ENCODE measurements at places on chromosomes 3 and 15.

DNA sequence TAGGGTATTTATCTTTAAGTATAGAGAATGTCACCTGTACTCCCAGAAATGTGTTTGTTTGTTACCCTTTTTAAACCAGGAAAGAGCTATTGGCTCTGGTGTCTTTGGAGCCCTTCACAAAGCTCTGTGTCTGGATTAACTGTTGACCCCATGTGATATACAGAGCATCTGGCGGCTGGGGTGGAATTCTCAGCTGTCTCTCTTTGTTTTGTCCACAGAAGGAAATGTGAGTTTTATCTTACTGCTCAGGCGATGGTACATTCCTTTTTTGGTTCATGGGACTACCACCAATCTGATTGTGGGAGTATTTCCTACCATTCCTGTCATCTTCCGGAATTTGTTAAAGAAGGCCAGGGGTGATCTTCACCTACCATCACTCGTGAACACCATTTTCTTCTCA, 120.3 kb downstream of the AKAP13 start:
- DNase-seq, result no peak

- DNase-seq, result no peak
Measured at GRCh38 chr15:89199746-89200145, 21.6 kb downstream of the RLBP1 start.

DNA sequence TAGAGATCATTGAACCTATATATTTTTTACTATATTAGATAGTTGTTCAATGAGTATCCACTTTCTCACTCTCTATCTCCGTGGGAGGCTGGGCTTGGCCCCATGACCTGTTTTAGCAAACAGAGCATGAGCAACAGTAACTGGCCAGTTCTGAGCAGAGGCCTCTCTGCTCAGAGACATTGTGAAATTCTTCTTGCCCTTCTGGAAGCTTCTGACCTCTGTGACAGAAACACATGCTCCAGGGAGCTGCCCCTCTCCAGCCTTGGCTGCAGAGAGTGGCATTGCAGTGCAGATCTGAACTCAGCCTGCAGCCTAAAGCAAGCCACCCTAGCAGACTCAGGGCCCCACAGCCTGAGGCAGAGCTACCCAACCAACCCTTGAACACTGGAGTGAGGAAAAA, 20.5 kb downstream of the FAM240A start:
- DNase-seq, result no peak

DNA sequence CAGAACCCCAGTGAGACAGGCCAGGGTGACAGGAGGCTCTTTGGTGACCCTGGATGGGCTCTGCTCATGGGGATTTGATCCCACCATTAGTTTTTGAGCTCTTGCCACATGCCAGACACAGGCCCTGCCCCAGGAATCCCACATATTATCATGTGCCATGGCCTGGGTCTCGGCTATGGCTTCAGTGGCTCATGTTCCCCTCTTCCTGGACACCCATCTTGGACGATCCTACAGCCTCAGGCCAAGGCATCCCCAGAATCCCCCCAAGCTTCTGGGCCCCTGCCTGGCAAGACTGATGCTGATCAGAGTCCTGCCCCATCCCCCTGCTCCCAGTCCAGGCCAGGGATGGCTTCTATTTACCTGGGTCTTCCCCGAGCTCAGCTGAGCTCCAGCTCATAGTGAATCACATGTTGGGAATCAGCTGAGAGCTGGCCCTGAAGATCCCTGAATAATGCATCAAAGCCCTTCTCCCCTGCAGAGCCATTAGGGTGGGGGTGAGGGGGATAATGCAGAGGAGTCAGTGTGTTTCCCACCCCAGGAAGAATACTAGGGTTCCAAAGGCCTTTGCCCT, 50.9 kb upstream of the CHRNB4 start:
- no peak for DNase-seq

DNA sequence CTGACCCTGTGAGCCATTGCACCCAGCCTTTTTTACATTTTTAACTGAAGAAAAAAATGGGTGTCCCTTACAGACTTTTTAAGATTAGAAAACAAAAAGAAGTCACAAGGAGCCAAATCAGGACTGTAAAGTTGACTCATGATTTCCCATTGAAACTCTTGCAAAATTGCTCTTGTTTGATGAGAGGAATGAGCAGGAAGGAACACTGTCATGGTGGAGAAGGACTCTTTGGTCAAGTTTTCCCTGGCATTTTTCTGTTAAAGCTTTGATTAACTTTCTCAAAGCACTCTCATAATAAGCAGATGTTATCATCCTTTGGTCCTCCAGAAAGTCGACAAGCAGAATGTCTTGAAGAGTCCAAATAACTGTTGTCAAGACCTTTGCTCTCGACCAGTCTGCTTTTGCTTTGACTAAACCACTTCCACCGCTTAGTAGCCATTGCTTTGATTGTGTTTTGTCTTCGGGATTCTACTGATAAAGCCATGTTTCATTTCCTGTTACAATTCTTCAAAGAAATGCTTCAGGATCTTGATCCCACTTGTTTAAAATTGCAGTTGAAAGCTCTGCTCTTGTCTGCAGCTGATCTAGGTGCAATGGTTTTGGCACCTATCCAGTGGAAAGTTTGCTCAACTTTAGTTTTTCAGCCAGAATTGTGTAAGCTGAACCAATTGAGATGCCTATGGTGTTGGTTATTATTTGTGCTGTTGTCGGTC, 369.4 kb downstream of the MAGI1 start:
- no peak for DNase-seq

DNA sequence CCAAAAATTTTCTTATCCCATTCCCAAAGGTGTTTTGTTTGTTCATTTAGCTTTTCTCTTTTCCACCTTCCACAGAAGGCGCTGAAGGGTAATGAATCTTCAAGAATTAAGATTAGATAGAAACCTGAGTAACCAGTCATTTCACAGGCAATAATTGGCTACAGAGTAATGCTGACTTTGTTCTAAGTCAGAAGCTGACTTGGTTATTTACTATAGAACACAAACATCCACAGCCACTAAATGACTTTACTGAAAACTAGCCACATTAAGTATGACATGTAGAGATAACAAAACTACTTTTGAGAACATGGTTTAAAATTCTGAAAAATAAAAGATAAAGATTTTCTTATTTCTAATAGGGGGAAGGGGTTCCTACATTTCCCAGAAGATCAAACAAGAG, 7.8 kb downstream of the CLDND1 start:
- no peak for DNase-seq

DNA sequence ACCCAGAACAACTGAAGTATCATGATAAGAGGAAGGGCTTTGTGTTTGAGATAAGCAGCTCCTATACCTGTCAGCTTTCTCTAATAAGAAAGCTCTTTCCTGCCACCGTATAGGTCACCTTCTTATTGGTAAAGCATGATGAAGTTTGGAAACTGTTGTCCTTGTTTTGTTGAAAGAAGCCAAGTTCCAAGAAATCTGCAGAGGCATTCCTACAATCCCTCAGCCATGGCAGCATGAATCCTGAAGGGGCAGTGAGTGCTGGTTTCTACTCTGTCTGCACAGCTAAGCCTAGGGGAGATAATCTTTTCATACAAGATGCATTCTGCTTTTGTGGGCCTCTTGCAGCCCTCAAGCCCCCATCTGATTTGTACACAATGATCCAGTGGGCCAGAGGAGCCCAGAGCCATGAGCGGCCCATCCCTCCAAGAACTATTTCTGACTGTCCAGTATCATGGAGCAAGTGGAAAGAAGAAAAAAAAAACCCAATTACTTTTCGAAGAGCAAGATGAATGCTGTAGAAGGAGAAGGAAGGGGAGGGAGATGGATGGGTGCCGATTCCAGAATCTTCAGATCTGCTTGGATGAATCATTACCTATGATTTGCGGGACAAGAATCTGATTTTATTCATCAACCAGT, 1.9 kb upstream of the THBS1 start:
- no peak for DNase-seq

Data from activated T-helper 1 cell treated with anti-CD3 and anti-CD28 coated beads, Interleukin-2, amount 50 U/mL, for 16 hours (primary cell).